ENCODE measurements at places on chromosomes 7 and 10. TPM values are rescaled to one million over a fixed set of nuclear protein-coding genes. Genes with fewer than 3 reads are reported as not detected.

Gene GIMAP2
- total RNA-seq, result 6.3 TPM

GRCh38 chr7:152949253-152949652, 189.7 kb downstream of the ACTR3B start:
- no peaks in the 10 kb centered on the region for H3K4me1 ChIP-seq
- no peak for DNase-seq
- H3K36me3 ChIP-seq, result no peaks in the 10 kb centered on the region
- H3K4me3 ChIP-seq, result no peak overlapping the region
- H3K27ac ChIP-seq, result no peak overlapping the region

- H3K27me3 ChIP-seq, result no peaks in the 10 kb centered on the region
- peak overlapping the region; percentile 94 for H3K27ac ChIP-seq
- peaks cover 94% of the 10 kb centered on the region for H3K4me1 ChIP-seq
Measured at GRCh38 chr10:71715026-71715425, 4.6 kb downstream of the C10orf105 start.

GRCh38 chr10:84406561-84406960, 78.2 kb downstream of the CCSER2 start:
- H3K4me3 ChIP-seq, result no peak overlapping the region
- no peak for DNase-seq
- H3K36me3 ChIP-seq, result no peaks in the 10 kb centered on the region
- H3K27ac ChIP-seq, result no peak overlapping the region
- H3K27me3 ChIP-seq, result no peaks in the 10 kb centered on the region

DNA sequence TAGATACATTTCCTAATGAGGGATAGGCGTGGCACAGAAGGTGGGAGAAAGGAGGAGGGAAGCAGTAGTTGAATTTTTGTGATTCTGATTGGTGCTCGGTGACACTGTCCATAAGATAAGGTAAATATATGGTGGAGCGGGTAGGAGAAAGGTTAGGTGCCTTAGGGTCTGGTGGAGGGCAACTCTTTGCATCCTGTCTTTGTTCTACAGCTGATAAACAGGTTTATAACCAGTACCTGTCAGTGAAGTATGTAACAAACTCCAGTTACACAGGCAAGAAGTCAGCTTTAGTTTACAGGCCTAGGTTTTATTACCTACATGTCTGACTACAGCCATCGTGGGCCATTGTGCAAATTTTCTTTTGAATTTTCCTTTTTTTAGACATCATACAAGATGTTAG, 10.9 kb upstream of the FAM180A start:
- no peaks in the 10 kb centered on the region for H3K36me3 ChIP-seq
- no peak for DNase-seq
- no peak overlapping the region for H3K4me3 ChIP-seq
- no peaks in the 10 kb centered on the region for H3K27me3 ChIP-seq
- peak overlapping the region; percentile 88 for H3K27ac ChIP-seq

GRCh38 chr7:1130021-1130990, 29.7 kb downstream of the ZFAND2A start:
- no peak overlapping the region for H3K27ac ChIP-seq
- no peaks in the 10 kb centered on the region for H3K4me1 ChIP-seq
- H3K27me3 ChIP-seq, result no peaks in the 10 kb centered on the region
- no peak for DNase-seq

DNA sequence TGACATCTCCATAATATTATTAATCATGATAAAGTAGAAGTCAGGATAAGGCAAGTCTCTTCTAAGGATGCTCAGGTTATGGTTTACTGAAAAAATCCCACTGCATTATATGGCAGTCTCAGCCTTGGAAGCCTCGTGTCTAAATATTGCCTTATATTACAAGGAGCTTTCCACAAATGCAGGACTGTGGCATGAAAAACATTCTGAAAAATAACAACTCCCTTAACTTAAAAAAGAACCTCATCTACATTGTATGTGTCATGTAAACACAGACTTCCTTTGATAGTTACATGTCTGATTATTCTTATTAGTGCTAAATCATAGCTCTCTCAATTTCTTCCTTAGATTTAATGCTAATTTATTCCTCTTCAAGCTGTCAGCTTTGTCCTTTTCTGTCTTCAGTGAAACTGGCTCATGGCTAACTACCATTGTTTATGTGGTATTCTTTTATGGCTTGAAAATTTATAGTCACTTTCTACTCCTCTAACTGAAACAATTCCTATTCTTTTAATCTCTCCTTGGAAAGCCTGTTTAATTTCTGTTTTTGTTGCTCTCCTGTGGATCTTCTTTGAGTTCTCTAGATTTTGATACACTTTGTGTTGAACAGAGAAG, 156.1 kb downstream of the KIF20B start:
- no peak overlapping the region for H3K27ac ChIP-seq
- no peak overlapping the region for H3K4me3 ChIP-seq
- no peaks in the 10 kb centered on the region for H3K27me3 ChIP-seq
- H3K4me1 ChIP-seq, result peaks cover 3% of the 10 kb centered on the region
- no peak for DNase-seq

DNA sequence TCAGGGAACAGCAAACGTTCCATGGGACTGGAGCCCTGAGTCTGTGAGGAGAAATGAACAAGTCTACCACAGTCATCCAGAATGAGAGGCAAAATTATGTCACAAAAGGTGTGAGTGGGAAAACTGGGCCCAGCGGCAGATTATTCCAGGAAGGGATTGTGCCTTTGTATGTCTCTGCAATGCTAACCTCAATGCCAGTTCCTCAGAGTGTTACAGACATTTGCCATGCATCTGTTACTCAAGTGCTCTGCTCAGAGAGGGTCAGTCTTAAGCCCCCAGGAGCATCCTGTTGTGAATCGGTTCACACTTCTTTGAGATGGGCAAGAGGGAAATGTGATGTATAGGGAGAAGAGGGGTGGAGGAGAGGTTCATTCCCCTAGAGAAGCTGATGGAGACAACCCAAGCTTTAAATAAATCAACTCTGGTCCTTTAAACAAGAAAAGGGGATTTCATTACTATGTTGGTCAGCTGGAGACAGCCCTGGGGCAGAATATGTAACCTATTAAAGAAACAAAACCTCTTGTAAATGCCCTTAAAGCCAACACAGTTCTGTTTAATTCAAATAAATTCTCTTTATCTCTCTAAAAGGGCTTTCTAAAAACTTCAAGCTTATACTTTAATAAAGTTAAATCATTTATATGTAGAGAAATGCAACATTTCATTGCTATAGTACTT, 85.9 kb upstream of the GRB10 start:
- no peak for DNase-seq
- no peaks in the 10 kb centered on the region for H3K27me3 ChIP-seq
- H3K4me3 ChIP-seq, result no peak overlapping the region
- no peaks in the 10 kb centered on the region for H3K36me3 ChIP-seq

Gene AP4M1
- 27.8 TPM for total RNA-seq

Gene PBLD
- 4.6 TPM for total RNA-seq

GRCh38 chr7:70361821-70362220, 763.5 kb downstream of the AUTS2 start:
- H3K36me3 ChIP-seq, result no peaks in the 10 kb centered on the region
- no peak overlapping the region for H3K27ac ChIP-seq
- no peaks in the 10 kb centered on the region for H3K27me3 ChIP-seq
- no peak for DNase-seq

DNA sequence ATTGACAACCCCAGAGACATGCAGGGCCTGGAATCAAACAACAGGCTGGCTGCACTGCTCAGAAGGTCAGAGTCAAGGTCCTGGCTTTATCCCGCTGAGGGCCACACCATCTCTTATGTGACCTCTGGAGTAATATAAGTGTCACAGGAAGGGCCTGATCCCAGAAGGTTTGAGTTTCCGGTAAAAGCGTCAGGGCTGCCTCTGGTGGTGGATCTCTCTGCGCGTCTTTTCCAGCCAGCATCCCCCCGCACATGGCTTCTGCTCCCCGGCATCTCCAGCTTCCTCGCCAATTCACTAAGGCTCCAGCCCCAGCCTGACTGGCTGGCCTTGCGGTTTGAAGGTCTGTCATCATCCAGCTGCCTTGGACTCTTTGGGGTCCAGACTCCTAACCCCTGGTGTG, 54.2 kb downstream of the SNX10 start:
- no peak overlapping the region for H3K27ac ChIP-seq
- DNase-seq, result no peak
- H3K4me1 ChIP-seq, result no peaks in the 10 kb centered on the region
- H3K27me3 ChIP-seq, result no peaks in the 10 kb centered on the region

GRCh38 chr10:62746951-62747729, 57.4 kb upstream of the ADO start:
- H3K4me3 ChIP-seq, result no peak overlapping the region
- no peak for DNase-seq
- H3K36me3 ChIP-seq, result no peaks in the 10 kb centered on the region

DNA sequence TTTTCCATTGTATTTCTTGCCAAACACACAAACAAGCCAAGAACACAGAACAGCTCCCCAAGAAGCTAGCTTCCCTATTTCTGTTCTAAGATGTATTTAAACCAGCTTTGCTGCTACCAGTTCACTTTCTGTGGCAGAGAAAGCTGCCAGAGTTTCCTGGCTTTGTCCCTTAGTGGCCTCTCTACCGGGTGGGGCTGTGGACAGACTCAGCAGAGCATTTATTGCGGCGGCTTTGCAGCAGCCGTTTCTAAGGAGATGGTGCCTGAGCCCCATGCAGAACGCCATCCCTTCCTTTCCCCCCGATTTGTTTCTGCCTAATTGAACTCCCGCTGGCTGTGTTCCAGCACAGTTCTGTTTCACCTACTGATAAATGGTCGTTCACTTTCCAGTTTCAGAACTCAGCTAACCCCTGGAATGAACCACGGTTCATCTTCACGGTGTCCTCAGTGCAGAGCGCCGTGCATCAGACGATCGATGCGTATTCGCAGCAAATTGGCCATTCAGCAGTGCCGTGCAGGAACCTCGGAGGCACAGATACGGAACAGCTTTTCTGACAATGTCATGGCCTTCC, 33.8 kb upstream of the SFMBT2 start:
- H3K27me3 ChIP-seq, result peaks cover 19% of the 10 kb centered on the region
- H3K27ac ChIP-seq, result no peak overlapping the region
- no peaks in the 10 kb centered on the region for H3K36me3 ChIP-seq
- peaks cover 16% of the 10 kb centered on the region for H3K4me1 ChIP-seq

All from tibial nerve (tissue), 4 donors.